ENCODE measurements at places on chromosomes 5 and 9. TPM values are rescaled to one million over a fixed set of nuclear protein-coding genes. Genes with fewer than 3 reads are reported as not detected.
A peak's percentile ranks its signal among the peaks of the same experiment; 100 is the strongest.

DNA sequence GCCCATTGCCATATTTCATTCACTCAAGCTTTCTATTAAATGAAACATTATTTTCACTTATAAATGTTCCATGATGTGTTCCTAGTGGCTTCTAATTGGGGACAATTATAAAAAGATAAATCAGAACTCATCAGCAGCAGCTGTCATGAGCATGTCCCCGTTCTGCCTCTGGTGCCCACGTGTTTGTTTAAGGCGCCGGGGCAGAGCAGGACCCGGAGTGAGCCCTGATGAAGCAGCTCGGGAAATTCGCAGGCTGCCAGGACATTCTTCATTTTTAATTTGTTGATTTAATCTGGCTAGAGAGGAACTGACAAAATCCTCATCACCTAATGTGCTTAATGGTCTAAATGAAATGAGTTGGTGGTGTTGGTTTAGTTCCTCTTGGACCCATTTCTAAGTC lies 475.0 kb downstream of the CTNND2 start:
- DNase-seq = no peak

- no peak for DNase-seq
Observed at GRCh38 chr9:126564716-126565115, 49.0 kb upstream of the LMX1B start.

The PCYOX1L gene
- 2.6 TPM for total RNA-seq

DNA sequence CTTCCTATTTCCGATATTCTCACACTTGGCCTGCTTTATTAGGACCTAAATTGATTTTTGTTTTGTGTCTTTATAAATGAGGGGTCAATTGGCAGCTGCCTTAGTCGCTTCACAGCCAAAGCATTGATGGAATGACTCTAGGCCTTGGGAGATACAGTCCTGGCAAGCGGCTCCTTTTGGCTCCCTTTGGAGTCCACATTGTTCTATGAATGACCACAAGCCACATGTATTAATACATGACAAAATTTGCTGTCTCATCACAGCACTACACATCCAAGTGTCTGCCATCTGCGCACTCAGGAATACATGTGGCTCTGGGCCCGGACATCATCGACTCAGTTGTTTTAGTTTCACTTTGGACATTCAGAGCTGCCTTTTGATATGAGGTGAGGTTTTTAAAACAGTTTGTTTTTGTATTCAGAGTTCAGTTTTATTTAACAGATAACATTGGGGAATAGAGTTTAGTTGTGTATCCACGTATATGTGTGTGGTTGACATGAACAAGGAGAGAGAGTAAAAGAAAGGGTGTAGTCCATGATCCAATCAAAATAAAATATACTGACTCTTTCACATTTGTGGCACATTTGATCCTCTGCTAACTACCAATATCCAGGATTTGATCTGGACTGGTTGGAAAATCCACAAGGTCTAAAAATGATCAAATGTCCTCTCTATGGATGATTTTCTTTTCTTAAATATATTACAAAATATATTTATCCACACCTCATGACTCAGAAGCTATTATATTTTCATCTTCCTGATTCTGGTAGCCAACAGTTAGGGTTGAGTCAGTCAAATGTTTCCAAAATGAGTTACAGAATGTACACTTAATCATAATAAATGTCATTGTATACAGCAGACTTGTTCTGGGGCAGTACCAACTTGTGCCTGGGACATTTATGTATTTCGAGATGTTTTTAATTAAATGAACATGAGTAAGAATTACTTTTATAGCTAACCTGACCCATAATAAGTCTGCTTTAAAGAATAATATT lies 114.0 kb upstream of the MTAP start:
- peak; percentile 34 for DNase-seq

The TLR4 gene
- 14.4 TPM for total RNA-seq

GRCh38 chr9:98038958-98039357 lies 17.6 kb upstream of the NANS start:
- no peak for DNase-seq
